BJ (cell line): ENCODE measurements at places on chromosomes 2 and 18.

- no peak for DNase-seq
These were observed 170.9 kb downstream of the SEPTIN10 start for GRCh38 chr2:109442715-109443319.

GRCh38 chr2:201466050-201466675, 14.6 kb downstream of the STRADB start:
- peak; percentile 59 for DNase-seq

GRCh38 chr2:15738225-15738546, 146.5 kb downstream of the DDX1 start:
- no peak for DNase-seq

- no peak for DNase-seq
These were observed 14.2 kb downstream of the MTX2 start for GRCh38 chr2:176283291-176284068.

DNA sequence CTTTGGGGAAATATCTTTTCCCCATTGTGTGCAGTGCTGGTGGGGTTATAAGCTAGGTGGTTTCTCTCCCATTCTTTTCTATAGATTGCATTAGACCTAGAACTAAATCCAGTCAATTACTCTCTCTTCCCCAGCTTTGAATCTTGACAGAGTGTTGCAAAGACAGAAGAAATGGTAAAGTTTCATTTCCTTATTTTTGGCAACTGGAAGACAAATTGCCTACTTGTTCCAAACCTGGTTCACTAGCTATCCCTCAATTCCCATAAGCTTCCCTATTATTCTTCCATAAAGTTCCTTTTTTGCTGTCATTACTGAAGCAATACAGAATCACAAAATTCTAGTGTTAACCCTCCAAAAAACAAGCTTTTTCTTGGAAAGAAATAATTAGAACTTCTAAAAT, 94.0 kb upstream of the ITGA4 start:
- no peak for DNase-seq

GRCh38 chr2:125397535-125398251, 1258.3 kb upstream of the GYPC start:
- DNase-seq = no peak

DNA sequence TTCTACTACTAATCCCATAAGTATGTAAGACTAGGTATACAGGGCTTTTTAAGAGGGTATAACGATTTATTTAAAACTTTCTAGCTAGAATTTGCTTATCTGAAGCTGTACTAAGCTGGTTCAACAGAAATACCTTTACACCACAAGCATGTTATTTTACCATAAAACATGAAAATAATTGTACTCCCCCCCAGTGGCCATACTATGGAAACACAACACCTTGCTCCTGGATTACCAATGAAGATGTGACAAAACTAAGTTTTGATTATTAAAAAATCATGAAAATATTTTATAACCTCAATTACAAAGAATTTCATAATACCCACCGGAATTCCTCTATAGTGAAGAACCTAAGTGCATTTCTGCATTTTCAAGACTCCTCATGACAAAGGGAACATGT, 27.3 kb downstream of the LPIN2 start:
- DNase-seq = no peak

- DNase-seq = no peak
These were observed 115.2 kb downstream of the FAM210A start for GRCh38 chr18:13611142-13611600.

DNA sequence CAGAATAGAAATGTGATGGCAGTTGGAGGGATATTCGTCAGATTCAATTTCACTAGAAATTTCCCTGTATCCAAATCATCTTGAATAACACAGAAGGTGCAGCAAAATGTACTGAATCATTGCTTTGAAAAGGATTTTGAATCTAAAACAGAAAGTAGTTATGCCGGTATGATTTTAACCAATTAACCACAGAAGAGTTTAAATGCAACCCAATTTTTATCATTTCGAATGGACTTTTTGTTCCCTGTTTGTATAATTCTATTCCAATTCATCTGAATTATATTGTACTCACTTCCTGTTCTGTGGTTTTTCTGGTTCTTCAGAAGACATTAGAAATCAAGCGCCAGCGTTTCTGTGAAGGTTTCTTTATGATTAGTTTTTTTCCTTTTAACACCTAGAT, 190.4 kb downstream of the MYO3B start:
- DNase-seq = no peak

- no peak for DNase-seq
These were observed 100.4 kb upstream of the YPEL5 start for GRCh38 chr2:30046396-30046795.
